ENCODE measurements at places on chromosomes 12 and 14. TPM values are rescaled to one million over a fixed set of nuclear protein-coding genes. Genes with fewer than 3 reads are reported as not detected.

KRT72 gene
- total RNA-seq: not detected

DNA sequence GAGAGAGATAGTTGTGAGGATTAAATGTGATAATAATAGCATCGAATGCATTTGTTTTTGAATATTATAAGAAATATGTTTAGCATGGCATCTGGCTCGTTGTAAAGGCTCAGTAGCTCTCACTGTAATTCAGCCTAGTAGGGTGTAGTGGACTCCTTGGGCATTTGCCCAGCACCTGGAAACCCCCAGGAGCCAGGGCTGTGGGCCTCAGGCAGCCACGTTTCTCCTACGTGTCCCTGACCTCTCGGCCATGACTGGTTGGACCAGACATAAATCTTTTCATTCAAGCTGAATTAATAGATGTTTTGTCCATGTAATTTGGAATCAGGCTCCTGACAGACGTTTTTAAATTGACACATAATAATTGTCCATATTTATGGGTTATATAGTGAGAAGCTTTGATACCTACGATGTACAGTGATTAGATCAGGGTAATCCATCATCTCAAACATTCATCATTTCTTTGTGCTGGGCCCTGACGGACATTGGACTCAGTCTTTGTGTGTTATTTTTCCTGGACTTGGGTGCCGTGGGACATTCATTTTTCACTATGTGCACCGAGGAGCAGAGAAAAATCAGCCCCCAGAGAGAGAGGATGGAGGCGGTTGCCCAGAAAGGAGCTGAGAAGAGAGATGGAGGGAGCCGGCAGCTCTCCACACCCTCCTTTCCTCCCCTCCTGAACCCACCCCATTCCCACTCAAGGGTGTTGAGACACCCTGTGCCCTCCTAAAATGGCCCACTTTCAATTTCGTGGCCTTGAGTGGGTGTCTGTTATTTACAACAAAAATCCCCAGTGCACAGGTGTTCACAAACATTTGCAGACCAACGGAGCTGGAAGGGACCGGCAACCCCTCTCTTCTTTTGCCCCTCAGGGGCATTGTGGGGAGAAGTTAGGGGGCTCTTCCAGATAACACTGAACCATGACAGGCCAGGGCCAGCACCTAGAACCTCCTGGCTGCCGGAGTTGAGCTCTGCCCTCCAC lies 296.4 kb downstream of the DPF3 start:
- no peak for DNase-seq
- H3K27ac ChIP-seq: no peak overlapping the region
- no peak overlapping the region for H3K4me3 ChIP-seq
- H3K4me1 ChIP-seq: no peaks in the 10 kb centered on the region
- peaks cover 11% of the 10 kb centered on the region for H3K27me3 ChIP-seq

DNA sequence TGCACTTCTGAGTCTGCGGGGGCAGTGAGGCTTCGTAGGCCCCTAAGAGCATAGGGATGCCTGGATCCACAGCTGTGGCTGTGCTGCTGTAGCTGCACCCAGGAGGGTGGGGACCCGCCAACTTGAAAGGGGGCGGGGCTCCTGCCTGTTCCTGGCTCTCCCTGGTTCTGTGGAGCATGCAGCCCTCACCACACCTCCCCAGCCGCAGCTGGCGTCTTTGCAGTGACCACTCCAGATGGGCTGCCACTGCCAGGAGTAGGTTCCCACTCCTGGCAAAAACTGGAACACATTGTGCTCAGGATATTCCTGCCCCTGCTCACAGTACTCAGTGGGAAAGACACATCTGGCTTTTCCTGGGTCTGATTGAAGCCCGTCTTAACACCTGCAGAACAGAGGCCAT lies 35.8 kb downstream of the TIMELESS start:
- H3K4me1 ChIP-seq: no peaks in the 10 kb centered on the region
- no peak overlapping the region for H3K4me3 ChIP-seq
- peaks cover 20% of the 10 kb centered on the region for H3K36me3 ChIP-seq
- H3K27ac ChIP-seq: no peak overlapping the region
- no peak for DNase-seq

SDR9C7 gene
- total RNA-seq: not detected

DNA sequence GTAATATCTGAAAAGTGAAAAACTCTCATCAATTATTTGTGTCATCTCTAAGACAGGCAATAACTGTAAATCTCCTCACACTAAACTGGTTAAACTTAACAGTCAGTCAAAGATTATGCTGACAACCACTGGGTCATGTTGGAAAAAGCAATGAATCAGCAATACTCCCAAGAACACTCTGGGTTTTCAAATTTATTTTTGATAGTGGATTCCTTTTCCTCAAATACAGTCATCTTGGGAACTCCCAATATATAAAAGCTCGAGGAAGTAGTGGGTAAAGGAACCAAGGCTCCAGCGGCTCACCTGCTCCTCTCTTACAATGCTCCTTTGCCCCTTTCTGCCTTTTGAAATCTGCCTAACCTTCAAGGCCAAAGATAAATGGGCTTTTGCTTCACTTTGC lies 70.0 kb downstream of the ARMH4 start:
- peaks cover 22% of the 10 kb centered on the region for H3K4me1 ChIP-seq
- peak overlapping the region; percentile 80 for H3K27ac ChIP-seq
- H3K4me3 ChIP-seq: no peak overlapping the region
- peaks cover 16% of the 10 kb centered on the region for H3K27me3 ChIP-seq

- H3K4me1 ChIP-seq: peaks cover 22% of the 10 kb centered on the region
- H3K27ac ChIP-seq: peak overlapping the region; percentile 72
- DNase-seq: peak; percentile 38
- no peaks in the 10 kb centered on the region for H3K27me3 ChIP-seq
Observed at GRCh38 chr12:130083734-130084133, 78.5 kb upstream of the FZD10 start.

GRCh38 chr14:100313464-100314230 lies 7.4 kb upstream of the SLC25A29 start:
- H3K27ac ChIP-seq: no peak overlapping the region
- H3K27me3 ChIP-seq: no peaks in the 10 kb centered on the region
- DNase-seq: no peak
- no peaks in the 10 kb centered on the region for H3K36me3 ChIP-seq

GPR68 gene
- total RNA-seq: 0.10 TPM

DNA sequence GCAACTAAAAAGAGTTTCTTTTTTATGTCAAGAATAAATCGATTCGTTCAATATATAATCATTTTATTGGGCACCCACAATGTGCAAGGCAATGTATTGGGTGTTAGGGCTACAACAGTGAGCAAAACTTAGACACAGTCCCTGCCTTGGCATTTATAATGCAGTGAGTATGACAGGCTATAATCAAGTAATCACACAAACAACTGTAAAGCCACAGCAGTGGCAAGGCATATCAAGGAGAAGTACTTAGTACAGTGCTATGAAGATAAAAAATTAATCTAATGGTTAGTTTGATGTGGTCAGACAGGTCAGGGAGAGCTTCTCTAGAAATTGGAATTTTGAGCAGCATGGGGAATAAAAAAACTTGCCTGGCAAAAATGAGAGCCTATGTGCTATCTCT lies 39.5 kb upstream of the OTOGL start:
- H3K36me3 ChIP-seq: no peaks in the 10 kb centered on the region
- H3K27ac ChIP-seq: no peak overlapping the region
- no peaks in the 10 kb centered on the region for H3K4me1 ChIP-seq
- H3K27me3 ChIP-seq: no peaks in the 10 kb centered on the region
- no peak overlapping the region for H3K4me3 ChIP-seq

ZNF384 gene
- 62.8 TPM for total RNA-seq

- no peaks in the 10 kb centered on the region for H3K36me3 ChIP-seq
- no peak overlapping the region for H3K27ac ChIP-seq
- no peak for DNase-seq
- no peak overlapping the region for H3K4me3 ChIP-seq
Observed at GRCh38 chr12:103997286-103997900, 31.7 kb downstream of the TDG start.

DYRK4 gene
- total RNA-seq: 87.1 TPM

DNA sequence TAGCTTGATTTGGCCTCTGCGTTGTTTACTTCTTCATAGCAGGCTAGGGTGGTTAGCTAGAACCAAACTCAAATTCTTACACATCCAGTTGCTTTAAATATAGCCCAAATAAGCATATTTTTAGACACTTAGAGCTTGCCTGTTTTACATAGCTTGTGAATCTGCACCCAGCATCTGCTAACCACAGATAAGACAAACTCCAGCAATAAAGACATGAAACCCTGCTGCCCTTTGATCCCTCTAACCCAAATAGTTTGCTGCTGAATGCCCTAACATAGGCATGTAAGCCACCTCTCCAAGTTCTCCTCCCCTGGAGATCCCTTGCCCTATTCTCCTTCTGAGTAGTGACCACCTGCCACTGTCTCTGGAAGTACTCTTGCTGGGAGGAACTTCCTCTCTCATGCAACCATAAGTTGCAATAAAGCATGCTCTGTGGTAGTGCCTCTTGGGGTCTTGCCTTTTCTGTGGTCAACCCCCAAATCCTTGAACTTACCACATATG lies 185.6 kb downstream of the TMEM117 start:
- no peak overlapping the region for H3K4me3 ChIP-seq
- no peaks in the 10 kb centered on the region for H3K36me3 ChIP-seq
- no peak overlapping the region for H3K27ac ChIP-seq

GRCh38 chr14:103121846-103122584 lies 1.2 kb upstream of the TNFAIP2 start:
- H3K4me1 ChIP-seq: peaks cover 13% of the 10 kb centered on the region
- no peak overlapping the region for H3K4me3 ChIP-seq
- peak; percentile 97 for DNase-seq
- no peak overlapping the region for H3K27ac ChIP-seq

DNA sequence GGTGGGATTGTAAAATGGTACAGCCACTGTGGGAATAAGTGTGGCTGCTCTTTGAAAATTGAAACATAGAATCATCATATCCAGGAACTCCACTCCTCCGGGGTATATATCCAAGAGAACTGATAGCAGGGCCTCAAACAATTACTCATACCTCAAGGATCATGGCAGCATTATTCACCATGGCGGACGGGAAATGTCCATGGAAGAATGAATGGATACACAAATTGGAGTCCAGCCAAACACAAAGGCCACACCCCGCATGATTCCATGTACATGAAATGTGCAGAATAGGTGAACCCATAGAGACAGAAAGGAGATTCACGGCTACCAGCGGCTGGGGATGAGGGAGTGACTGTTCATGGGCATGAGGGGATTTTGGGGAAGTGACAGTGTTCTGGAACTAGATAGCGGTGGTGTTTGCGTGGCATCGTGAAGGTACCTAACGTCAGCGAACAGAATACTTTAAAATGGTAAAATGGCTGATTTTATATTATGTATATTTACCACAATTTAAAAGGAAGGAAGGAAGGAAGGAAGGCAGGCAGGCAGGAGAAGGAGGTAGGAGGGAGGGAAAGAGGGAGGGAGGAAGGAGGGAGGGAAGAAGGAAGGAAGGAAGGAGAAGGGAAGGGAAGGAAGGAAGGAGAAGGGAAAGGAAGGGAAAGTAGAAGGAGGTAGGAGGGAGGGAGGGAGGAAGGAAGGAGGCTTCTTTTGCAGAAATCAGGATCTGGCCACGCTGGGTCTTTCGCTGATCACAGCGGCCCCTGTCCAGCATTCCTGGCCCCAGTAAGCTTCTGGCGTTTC lies 14.1 kb upstream of the NCOR2 start:
- H3K4me3 ChIP-seq: no peak overlapping the region
- H3K36me3 ChIP-seq: no peaks in the 10 kb centered on the region
- peak; percentile 78 for DNase-seq
- no peaks in the 10 kb centered on the region for H3K27me3 ChIP-seq
- H3K27ac ChIP-seq: peak overlapping the region; percentile 36

CMKLR1 gene
- 0.12 TPM for total RNA-seq

C3AR1 gene
- total RNA-seq: not detected

Measured in MCF 10A (cell line).